Activated T-helper 2 cell treated with anti-CD3 and anti-CD28 coated beads, Interferon-gamma antibody, Interleukin-2, Interleukin-4, amounts not matched to agents 10 μg/mL and 5 μg/mL and 100 μg/mL, durations not matched to agents 14 hours and 24 hours and 36 hours (primary cell): ENCODE measurements at places on chromosomes 11 and 22.

DNA sequence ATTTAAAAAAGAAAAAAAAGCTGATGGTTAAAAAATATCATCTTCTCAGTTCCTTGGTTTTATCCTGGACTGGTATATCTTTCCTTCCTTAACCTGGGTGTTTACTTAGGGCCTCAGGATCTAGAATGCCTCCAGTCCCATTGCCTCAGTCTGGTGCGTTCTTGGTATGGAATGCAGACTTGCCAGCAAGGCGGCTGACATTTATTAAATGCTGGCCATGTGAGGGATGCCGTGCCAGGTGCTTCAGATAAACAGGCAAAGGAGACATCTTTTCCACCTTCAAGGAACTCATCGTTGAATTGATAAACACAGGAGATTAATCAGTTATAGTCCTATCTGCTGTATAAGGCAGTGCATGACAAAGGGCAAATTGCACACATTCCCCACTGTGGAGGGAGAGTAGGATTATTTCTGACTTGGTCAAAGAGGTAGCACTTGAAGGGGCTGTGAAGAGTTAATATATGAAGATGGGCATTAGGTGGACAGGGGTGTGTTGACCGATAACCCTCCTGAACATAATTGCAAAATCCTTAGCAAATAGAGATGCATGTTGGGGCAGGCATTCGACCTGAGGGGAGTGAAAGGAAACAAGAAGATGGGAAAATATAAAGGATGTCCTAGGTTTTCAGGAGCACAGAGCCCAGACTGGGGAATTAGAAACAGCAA, 54.4 kb downstream of the ALX4 start:
- no peak for DNase-seq

GRCh38 chr11:43992834-43993637, 50.6 kb downstream of the C11orf96 start:
- DNase-seq, result no peak

DNA sequence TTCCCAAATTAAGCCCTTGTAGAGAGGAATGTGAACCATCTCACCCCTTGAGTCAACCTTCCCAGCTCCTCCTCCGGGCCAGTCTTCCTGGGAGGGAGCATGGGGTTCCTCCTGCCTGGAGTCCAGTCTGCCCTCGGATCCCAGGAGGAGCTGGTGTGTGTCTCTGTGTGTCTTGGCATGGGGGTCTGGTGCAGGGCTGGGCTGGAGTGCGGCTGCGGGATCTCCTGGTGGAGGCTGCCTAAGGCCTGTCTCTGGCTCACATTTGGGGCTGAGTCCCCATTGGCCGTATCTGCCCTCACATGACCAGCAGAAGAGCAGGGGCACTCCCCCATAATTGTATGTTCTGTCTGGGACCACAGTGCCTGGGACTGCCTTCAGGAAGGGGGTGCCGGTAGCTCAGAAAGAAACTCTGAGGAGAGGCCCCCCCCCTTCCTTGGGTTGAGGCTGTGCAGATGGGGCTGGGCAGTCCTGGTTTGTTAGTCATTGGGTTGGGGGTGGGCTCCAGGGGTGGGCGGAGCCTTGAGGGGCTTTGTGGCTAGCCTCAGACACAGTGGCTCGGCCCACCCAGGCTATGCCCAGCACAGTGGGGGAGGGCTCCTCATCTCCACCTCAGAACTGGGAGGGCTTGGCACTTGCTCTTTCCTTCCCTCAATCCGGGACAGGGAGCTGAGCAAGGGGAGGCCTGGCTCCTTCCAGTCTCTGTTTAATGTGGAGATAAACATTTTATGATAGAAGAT, 2.9 kb downstream of the C1QTNF5 start:
- no peak for DNase-seq

- no peak for DNase-seq
Measured at GRCh38 chr11:117366248-117366647, 38.6 kb downstream of the CEP164 start.

DNA sequence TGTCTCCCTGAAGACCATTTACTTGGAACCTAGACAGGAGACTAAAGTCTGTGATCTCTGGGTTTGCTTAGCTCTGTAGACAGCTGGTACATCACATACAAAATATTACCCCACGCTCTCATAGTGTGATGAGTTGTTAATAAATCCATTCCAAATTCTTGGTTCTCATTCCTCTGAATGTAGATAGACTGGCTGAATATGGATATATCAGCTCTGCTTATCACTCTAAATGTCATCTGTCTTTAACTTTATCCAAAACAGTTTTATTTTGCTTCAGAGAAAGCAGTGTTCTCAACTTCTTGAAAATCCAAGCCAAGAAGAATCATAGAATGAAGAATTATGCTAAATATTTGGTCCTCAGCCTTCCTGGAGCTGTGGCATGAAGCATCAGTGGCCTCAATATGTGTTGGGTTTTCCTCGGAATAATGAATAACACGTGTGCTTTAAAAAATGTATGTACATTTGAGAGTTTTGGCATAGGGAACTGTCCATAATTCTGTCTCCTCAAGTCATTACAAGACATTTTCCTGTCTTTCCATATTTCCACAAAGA, 10.5 kb upstream of the LDLRAD3 start:
- DNase-seq, result no peak

DNA sequence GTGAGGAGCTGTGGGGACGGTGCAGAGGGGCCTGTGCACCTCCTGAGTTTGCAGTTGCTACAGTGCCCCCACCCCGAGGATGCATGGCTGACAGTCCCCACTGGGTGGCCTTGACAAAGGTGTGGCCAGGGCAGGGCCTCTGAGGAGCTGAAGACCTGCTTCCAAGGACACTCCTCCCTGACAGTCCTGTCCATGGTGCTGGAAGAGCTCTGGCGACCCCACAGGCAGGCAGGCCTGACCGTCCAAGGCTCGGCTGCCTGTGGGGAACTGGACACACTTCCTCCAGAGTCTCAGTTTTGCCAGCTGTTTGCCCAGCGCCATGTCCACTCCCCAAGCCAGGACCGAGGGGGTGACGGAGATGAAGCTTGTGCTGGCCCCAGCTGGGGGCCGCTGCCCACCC, 32.7 kb downstream of the BRSK2 start:
- no peak for DNase-seq

DNA sequence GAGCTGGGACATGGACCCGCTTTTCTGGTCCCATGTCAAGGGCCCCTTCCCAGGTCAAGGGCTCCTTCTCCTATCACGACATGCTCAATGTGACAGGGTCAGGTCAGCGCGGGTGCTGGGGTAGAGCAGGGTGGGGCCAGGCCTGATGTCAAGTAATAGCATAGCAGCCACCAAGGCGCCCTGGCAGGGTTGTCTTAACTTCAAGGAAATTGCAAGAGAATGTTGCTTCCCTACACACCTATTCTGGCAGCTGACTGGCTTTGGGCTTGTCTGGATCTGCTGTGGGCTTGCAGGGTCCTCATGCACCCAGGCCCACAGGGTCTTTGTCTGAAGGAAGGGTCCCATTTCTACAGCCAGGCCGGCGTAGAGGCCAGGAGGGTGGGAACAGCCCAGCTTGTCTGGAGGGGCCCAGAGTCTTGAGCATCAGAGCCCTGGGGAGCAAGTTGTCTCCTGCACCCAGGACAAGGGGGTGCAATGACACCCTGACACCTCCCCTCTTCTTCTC, 71.4 kb downstream of the BUD13 start:
- DNase-seq, result no peak

GRCh38 chr11:19204836-19205235, 3.1 kb upstream of the CSRP3 start:
- no peak for DNase-seq

- DNase-seq, result no peak
Measured at GRCh38 chr22:43878831-43879550, 12.8 kb downstream of the PNPLA5 start.

- no peak for DNase-seq
Measured at GRCh38 chr11:12808519-12808918, 134.3 kb downstream of the TEAD1 start.

DNA sequence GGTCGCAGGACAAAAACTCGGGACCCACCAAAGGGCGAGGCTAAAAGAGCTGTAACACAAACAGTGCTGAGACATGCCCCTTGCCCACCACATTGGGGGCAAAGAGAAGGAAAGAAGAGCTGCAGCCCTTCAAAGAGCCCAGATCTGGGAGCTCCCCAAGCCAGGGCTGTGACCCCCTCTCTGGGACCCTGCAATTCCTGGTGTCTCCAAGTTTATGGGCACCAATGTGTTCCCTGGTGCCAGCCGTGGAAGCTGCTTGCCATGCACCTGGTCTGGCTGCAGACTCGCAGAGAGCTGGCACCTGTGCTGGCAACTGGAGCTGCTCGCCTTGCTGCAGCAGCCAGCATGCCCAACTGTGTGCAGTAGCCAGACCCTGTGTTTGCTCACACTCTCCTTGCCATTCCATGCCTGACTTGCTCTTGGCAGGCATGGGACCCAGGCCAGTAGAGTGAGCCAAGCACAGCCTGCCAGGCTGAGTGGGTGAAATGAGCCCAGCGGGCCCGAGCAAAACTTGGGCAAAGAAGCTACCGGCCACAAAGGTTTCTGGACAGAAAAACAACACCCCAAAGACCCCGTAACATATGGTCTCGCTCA, 16.0 kb downstream of the RRP8 start:
- DNase-seq, result no peak

DNA sequence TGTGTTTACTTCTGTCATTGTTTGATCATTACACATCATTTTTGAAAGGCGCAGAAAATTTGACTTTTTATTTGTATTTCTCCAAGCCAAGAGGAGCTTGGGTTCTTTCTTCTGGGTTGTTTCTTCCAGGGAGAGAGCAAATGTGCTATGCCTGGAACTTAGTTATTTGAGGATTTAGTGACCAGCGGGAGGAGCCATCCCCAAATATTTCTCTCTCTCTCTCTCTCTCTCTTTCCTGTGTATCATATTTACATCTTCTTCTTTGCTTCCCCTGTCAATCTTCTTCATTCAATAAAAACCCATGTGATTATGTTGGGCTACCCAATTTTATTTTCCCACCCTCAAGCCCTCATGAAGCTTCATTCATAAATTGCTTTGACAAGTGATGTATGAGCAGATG, 534.5 kb downstream of the LRRC4C start:
- DNase-seq, result no peak

GRCh38 chr22:42978453-42979103, 36.4 kb downstream of the PACSIN2 start:
- no peak for DNase-seq

DNA sequence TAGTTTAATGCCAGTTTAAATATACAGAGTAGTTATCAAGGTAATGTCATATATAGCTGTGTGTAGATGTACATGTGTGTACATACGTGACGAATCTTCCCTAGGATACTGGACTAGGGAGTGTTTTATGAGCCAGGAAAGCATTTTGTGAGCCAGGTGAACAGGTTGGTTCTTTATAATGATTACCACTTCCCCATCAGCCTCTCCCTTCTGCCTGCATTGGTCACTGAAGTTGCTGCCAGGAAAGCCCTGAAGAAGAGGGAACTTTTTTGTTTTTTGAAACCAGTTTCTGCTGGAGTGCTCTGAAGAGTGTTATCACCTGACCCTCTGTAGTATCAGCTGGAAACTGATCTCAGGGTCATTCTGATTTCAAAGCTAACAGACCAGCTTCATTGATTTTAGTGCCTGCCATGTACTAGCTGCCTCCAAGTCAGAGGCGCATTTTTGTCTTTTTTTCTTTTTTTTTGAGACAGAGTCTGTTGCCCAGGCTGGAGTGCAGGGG, 14.2 kb upstream of the ST14 start:
- no peak for DNase-seq

GRCh38 chr22:26226538-26227297, 57.5 kb downstream of the SEZ6L start:
- DNase-seq, result no peak

- DNase-seq, result no peak
Measured at GRCh38 chr11:85752201-85752889, 58.6 kb downstream of the SYTL2 start.

DNA sequence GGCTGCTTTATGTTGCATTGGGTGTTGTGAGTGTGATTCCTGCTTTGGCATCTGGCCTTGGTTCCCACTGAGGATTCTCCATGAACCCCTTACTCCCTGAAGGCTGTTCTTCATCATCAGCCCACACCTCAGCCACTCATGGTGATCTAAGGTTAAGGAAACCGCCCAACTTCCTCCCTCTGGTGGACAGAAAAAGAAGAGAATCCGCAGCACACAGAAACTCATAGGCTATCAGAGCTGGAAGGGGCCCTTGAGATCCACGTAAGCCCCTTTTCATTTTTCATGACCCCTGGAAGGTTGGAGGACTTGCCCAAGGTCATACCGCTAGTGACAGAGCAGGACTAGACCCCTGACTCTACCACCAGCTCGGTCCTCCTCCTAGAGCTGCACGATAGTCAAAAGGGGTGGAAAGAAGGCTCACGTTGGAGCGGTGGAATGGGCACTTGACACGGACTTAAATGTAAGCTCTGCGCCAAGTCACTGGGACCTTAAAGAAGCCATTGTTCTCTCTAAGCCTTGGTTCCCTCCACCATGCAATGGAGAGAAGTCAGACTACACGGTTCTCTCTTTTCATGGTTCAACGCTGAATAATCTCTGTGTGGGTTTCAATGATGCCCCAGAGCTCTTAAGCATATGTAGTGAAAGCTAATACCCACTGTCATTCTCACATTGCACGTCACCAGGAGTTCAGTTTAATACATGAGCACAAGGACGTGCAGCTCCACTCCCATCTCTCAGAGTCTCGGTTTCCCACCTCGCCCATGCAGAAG, 83.6 kb upstream of the CRTAM start:
- DNase-seq, result peak; percentile 21

- DNase-seq, result no peak
Measured at GRCh38 chr11:93547773-93548172, 4.6 kb upstream of the SMCO4 start.

- DNase-seq, result no peak
Measured at GRCh38 chr11:2590131-2590964, 109.4 kb downstream of the KCNQ1OT1 start.

GRCh38 chr11:132045107-132045506, 674.7 kb downstream of the NTM start:
- no peak for DNase-seq

GRCh38 chr11:103907548-103908455, 128.6 kb upstream of the DDI1 start:
- DNase-seq, result no peak

GRCh38 chr22:22113701-22114100, 130.9 kb upstream of the VPREB1 start:
- DNase-seq, result no peak
